ENCODE measurements at places on chromosomes 1 and 21.

- DNase-seq = no peak
Observed at GRCh38 chr1:57086154-57086553, 120.3 kb upstream of the C8B start.

GRCh38 chr21:44279354-44280260, 6.1 kb upstream of the AIRE start:
- DNase-seq = no peak

DNA sequence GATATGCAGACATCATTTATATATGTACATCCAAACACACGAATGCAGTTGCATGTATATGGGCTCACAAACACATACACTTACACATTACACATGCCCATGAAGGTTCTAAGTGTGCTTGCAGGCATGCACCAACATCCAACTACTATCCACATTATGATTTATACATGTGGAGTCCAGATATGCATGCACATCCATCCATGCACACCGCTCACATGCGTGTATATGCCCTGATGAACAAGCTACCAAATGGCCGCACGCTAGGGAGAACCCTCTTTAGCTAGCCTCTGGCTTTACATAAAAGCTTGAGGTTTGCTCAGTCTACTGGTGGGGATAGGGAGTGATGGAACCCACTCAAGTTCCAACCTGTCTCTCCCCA, 8.5 kb downstream of the GPR3 start:
- DNase-seq = no peak

GRCh38 chr1:236129306-236129705, 13.0 kb upstream of the GPR137B start:
- no peak for DNase-seq

DNA sequence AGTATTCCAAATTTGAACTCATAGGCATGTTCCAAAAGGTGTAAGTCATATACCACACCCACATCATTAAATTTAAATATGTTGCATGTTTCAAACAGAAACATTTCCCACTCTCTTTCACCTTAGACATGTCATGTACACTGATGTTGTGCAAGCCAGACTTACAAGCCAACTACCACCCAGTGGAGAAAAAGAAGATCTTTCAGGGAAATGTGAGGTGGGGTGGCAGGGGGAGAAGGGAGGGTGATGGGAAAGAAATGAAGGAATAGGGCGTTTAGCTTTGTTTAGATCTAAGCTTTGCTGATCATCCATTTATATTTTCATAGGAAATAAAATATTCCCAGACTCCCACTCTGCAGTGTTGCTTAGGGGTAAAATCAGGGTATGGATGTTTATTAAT, 1.6 kb downstream of the NEGR1 start:
- DNase-seq = no peak

DNA sequence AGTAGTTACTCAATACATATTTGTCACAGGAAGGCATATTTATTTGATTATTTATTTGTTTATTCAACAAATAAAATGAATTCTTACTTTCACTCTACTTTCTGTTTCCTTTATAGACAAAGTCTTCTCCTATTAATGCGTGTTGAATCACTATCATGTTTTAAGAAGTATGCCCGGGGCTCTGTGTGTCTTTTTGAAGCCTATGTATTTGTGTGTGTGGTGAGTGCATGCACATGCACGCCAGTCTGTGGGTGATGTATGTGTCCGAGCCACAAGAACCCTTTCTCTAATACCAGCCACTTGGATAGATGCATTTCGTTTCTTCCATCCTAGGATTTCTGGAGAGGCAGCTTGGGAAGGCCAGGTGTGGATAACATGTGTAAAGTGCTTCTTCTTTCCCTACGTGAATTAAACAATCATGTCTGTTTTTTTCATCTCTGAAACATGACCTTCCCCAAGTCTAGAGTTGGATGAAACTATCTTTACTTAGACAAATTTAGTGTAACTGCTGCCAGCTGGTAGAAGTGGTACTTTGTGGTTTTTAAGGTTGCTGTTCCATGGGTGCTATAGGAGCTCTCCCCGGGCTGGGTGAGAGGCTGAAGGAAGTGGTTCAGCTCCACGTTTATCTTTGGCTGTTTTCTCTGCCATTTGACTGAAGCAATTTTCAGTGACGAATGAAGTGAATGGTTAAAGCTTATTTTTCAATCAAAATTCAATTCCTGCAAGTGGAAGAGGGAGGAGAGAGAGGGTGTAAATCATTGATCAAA, 46.8 kb upstream of the PPM1J start:
- DNase-seq = no peak

- no peak for DNase-seq
Observed at GRCh38 chr1:3651026-3651929, 1.0 kb upstream of the TP73 start.

DNA sequence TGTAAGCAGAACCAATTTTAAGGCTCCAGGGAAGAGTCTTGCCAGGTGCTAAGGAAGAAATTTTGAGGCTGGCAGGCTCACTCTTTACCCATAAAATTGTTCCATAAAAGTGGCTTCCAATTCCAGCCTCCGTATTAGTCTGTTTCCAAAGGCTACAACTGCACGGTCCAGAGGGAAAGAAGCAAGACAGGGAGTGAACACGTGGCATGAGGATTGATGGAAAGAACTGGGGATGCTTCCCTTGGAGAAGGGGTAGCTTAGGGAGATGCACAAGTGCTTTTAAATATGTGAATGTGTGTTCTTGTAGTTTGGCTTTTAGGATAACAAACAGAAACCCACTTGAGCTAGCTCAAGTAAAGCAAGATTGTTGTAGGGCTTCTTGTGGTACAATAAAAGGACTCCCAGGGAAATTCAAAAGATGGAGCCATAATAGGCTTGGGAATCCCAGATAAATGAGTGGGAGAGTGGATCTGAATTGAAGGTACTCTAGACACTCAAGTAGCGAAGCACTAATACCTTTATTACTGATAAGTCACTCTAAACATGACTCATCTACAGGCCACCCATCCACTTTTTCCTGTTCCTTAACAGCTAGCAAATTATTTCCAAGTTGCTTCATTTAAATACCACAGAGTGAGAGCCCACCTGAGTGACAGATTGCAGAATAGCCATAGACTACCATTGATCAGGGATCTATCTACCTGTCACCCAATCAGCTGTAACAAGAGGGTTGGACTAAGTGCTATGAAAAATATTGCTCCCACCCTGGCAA, 34.8 kb upstream of the NPL start:
- no peak for DNase-seq

- peak; percentile 45 for DNase-seq
Observed at GRCh38 chr1:78045926-78046778, at the start of gene GIPC2. TSS of gene GIPC2 (plus strand) at chr1:78045966. CDS start at chr1:78046095, 129 bp downstream.

GRCh38 chr1:72371259-72372035, 89.1 kb upstream of the NEGR1 start:
- no peak for DNase-seq

- DNase-seq = no peak
Observed at GRCh38 chr1:8941906-8942305, 3.8 kb upstream of the CA6 start.

GRCh38 chr1:170134521-170134920, 11.2 kb upstream of the NTMT2 start:
- DNase-seq = no peak

DNA sequence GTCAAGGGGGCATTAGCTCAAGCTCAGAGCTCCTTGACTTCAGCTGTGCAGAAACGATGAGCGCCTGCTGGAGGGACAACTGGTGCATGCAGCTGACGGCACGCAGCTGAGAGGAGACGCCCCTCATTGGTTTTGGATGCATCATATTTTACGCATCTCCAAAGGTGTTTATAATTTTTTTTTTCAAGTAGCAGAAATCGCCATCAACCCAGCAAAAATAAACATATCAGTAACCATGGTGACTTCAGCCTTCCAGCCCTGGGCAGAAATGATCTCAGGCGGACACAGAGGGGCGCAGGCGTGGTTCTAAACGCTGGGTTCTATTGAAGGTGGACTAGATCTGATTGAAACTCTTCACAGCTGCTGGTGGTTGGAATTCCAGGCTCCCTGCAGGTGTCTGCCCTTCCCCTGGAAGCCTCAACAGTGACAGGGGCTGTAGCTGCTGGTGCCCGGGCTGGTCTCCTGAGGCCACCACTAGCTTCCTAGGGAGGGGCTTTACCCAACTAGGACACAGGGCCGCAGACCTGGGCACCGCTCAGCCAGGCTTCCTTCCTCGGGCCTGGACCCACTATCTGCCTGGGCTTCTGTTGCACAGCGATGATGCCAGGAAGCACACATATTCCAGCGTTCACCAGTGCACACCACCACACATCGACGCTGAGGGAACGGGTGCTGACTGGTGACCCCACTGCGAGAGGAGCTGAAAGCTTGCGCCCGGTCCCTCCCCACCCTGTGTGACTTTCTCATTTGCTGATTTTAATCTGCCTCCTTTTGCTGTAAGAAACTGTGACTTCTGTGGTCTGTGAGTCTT, 63.7 kb upstream of the ABCG1 start:
- DNase-seq = no peak

DNA sequence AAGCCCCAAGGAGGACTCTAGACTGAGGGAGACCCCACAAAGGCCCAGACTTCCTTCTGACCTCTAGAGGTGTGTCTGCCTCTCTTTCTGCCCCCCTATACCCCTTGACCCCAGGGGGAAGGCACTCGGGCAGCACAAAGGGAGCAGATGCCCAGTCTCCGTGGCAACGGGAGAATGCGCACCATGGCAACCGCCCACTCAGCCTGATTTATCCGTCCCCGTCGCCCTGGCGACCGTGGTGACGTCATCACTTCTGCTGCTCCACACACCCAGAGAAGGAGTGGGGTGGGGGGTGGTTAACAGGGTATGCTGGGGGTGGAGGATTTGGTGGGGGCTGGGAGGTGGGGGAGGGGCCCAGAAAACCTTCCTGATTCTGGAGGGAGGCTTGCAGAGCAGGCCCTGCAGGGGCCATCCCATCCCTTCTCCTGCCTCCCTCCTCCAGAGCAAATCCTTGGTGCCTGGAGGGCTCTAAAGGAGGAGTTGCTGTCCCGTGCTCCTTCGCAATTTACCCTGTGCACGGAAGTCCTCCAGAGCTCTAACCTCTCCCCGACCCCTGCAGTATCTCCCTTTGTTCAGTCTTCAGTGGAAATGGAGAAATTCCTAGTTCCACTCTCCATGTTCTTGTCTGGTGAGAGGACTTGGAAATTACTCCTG, 6.3 kb downstream of the CELF3 start:
- DNase-seq = no peak

- no peak for DNase-seq
Observed at GRCh38 chr1:223140611-223141405, 2.2 kb downstream of the TLR5 start.

GRCh38 chr1:53238197-53239155, at the start of gene MAGOH:
TSS of gene MAGOH (minus strand) at chr1:53238518. CDS start at chr1:53238448, 70 bp downstream.
- peak; percentile 93 for DNase-seq

DNA sequence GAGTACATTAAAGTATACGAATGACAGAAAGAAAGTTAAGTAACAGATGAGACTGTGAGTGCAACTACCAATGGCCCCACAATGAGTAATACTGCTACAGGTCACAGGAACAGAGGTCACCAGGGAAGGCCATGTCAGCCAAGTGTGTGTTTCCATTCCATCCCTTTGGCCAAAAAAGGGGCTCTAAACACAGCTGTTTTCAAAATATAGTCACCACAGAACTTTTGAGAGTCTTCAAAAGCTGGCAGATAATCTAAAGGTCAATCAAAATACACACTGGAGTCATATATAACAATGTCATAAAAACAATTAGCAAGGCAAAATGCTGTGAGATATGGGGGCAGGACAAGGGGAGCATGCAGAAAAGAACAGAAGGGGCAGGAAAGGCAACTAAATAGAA, 10.2 kb downstream of the USP24 start:
- no peak for DNase-seq

GRCh38 chr1:66503841-66504470, 30.0 kb upstream of the SGIP1 start:
- DNase-seq = no peak

DNA sequence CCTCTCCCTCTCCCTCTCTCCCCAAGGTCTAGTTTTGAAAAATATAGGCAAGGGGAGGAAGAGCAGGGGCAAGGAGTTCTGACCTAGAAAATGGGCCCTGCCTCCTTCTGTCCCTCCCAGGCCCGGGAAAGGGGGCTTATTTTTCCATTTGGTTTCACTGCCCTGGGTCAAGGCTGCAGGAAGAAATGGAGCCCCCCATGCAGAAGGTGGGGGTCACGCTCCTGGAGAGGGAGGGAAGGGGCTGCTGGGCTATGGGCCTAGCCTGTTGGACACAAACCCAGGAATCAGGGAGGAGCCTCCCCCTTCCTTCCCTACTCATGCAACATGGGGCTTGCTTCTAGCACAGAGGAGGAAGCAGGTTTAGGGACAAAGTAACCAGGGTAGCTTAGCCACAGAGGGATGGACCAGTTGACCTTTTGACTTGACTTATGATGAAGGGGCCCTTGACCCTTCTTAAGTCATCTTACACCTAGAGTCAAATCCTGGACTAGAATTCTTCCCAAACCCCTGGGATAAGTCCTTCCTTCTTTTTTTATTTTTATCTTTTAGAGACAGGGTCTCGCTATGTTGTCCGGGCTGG, 70.4 kb upstream of the SSBP3 start:
- DNase-seq = no peak

GRCh38 chr1:205339197-205339702, 17.5 kb downstream of the KLHDC8A start:
- DNase-seq = no peak

DNA sequence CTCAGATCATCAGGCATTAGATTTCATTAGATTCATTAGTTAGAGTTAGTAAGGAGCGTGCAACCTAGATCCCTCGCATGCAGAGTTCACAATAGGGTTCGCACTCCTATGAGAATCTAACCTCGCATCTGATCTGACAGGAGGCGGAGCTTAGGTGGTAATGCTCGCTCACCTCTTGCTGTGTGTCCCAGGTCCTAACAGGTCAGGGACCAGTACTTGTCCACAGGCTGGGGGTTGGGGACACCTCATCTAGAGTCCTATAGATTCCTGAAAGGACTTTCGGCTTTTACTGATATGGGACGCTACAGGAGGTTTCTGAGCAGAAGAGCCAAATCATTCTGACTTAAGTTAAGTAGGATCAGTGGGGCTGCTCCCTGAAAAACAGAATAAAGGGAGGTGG, 91.4 kb downstream of the AKT3 start:
- DNase-seq = no peak

GRCh38 chr1:48677306-48678287, 99.1 kb downstream of the BEND5 start:
- DNase-seq = peak; percentile 10

GRCh38 chr1:12384836-12385456, 155.1 kb downstream of the VPS13D start:
- no peak for DNase-seq

- no peak for DNase-seq
Observed at GRCh38 chr1:211632117-211632807, 43.2 kb downstream of the NEK2 start.

GRCh38 chr21:30072496-30072895, 94.1 kb downstream of the CLDN17 start:
- no peak for DNase-seq

DNA sequence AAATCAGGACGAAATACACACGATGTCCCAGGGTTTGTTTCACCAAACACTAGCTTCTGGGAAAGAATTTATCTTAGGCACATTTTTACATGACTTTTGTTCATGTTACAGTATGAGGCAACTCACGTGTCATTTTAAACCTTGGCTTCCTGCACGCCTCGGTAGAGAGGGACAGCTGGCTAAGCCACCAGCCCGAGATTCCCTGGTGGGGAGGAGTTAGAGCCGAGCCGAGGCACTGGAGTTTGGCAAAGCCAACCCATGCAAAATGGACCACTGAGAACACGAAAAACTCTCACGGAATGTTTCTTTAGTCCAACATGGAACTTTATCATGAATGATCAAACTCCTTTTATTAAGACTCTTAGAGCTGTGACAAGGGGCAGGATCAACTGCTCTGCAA, 240.0 kb downstream of the DYRK1A start:
- no peak for DNase-seq

GRCh38 chr1:181160998-181161870, 72.7 kb downstream of the IER5 start:
- DNase-seq = no peak

GRCh38 chr1:208129060-208129459, 115.1 kb downstream of the PLXNA2 start:
- DNase-seq = no peak
